ENCODE measurements at places on chromosomes 13 and 19.

DNA sequence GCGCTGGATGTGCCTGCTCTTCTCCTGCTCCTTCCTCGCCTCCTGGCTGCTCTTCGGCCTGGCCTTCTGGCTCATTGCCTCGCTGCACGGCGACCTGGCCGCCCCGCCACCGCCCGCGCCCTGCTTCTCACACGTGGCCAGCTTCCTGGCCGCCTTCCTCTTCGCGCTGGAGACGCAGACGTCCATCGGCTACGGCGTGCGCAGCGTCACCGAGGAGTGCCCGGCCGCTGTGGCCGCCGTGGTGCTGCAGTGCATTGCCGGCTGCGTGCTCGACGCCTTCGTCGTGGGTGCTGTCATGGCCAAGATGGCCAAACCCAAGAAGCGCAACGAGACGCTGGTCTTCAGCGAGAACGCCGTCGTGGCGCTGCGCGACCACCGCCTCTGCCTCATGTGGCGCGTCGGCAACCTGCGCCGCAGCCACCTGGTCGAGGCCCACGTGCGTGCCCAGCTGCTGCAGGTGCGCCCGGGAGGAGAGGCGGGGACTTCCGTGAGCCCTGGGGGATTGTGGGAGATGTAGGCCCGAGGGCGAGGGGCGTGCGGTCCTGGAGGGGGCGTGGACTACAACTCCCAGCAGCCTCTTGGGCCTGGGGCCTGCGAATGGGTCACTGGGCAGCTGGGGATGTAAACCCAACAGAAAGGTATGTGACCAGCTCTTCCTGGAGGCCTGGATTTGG lies 6.7 kb downstream of the KCNJ14 start:
- no peak for DNase-seq

DNA sequence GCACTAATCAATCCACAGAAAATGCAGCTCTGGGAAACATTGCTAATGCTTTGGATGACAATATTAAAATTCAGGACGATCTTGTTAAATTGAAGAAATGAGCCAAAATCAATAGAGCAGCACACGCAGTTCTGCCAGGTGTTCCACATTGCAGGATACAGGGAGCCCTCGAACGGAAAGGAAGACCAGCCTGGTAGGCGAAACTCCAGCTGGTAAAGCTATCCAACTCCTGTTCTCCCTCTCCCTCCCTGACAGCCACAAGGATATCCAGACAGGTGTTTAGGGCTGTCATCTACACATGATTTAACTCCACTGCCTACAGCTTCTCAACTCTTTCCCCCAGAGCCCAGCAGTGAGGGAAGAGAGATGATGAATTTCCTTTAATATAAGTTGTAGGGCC lies 67.7 kb downstream of the EPSTI1 start:
- DNase-seq: no peak

GRCh38 chr13:28037399-28037798 lies 48.9 kb upstream of the URAD start:
- DNase-seq: no peak

DNA sequence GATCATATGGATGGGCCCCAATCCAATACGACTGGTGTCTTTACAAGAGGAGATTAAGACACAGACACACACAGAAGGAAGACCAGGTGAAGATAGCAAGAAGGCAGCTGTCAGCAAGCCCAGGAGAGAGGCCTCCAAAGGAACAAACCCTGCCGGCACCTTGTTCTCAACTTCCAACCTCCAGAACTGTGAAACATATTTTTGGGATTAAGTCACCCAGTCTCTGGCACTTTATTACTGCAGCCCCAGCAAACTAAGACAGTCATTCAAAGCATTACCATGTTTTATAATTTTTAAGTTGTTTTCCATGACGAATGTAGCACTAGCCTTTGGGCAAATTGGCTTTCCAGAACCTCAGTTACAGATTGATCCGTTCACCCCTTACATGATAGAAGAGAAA lies 11.3 kb downstream of the STARD13 start:
- DNase-seq: no peak

DNA sequence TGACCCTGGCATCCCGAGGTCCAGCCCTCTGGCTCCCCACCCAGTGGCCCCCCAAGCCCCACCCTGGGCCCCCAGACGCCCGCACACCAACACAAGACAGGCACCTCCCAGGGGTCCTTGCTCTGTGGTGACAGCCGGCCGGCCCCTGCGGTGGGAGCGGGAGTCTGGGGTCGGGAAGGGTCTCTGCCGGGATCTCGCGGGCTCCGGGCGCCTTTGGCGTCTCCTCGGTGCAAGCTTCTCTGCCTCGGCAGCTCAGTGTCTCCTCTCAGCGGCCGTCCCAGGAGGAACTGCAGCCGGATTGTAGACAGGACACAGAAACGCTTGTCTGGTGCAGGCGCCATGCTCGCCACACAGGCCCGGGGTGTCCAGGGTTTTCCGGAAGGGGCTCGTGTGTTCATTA lies 43.7 kb downstream of the TMEM255B start:
- no peak for DNase-seq

GRCh38 chr13:75841905-75842304 lies 205.8 kb downstream of the LMO7 start:
- no peak for DNase-seq

GRCh38 chr19:13093407-13094105 lies 9.1 kb downstream of the LYL1 start:
- DNase-seq: peak; percentile 85

DNA sequence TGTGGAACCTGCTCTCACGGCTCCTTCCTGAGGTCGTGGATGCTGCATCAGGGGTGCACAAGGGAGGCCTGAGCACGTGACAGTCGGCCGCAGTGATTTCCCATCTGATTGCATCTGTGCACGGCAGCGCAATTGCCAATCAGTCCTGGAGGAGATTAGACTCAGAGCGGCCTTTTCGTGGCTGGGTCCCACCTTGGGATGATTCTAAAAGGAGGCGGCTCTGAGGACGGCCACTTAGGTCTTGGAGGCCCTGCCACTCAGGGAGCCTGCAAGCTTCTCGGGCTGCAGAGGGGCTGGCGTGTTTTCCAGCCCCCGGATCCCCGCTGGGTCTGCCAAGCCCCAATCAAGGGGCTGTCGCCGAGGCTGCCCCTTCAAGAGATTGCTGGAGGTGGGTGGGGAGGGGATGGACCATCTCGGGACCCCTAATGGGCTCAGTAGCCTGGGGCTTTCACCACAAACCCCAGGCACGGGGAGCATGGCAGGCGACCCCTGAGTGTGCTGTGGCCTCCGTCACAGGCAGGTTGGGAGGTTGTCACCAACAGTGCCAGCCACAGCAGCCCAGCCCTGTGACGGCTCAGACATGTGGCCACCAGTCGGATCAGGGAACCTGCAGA lies 51.6 kb downstream of the SOX1 start:
- no peak for DNase-seq

DNA sequence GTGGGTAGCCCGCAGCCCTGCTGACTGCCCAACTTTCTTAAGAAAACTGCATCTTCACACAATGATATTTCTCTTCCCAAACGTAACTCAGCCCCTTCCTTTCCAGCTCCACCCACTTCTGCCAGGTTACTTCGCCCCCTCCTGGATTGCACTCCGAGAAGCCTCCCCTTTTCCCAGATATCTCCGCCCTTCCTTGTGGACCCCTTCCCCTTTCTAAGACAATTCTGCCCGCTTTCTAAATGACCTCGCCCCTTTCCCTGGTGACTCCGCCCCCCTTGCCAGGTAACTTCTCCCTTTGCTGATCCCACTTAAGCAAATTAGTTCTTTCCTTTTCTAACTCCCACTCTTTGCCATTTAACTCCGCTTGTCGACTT lies 2.6 kb downstream of the VSIG10L start:
- DNase-seq: no peak

GRCh38 chr19:29806098-29806866 lies 5.5 kb upstream of the CCNE1 start:
- DNase-seq: no peak

- DNase-seq: no peak
Measured at GRCh38 chr19:17149393-17150135, 65.6 kb upstream of the USE1 start.

DNA sequence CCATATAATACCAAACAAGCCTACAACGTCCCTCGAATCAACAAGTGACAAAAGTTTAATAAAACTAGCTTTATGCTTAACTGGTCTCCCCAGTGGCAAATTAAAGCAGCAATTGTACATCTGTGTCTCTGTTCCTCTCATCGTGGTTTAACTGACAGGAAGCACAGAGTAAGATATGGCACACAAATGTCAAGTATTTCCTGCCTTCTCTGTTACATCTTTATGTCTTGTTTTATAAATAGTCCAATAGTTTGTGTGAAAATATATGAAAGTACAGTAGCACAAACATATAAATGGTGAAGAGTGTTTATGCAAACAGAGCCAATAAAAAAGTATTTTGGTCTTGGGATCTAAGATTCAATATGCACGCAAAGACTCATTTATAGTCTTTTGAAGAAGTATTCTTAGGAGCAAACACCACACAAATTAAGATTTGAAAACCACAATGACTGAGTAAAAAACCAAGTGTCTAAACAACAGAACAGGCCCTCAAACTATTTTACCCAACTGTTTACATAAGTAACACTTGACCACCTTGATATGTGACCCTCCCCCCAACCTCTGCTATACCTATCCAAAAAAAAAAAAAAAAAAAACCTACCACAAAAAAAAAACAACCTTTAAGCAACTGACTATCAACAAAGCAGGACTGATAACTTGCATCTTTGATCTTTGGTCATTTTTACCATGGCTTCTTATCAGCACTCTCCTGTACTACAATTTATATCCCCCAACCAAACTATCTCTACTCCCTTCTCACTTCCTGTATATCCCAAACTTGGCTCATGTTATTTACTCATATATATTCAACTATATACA lies 14.0 kb downstream of the ELF1 start:
- DNase-seq: peak; percentile 37

- DNase-seq: no peak
Measured at GRCh38 chr19:50020481-50020880, 4.7 kb downstream of the VRK3 start.

GRCh38 chr19:2252055-2252796 lies 3.1 kb downstream of the AMH start:
- no peak for DNase-seq

GRCh38 chr19:31421856-31422255 lies 72.6 kb upstream of the TSHZ3 start:
- no peak for DNase-seq

DNA sequence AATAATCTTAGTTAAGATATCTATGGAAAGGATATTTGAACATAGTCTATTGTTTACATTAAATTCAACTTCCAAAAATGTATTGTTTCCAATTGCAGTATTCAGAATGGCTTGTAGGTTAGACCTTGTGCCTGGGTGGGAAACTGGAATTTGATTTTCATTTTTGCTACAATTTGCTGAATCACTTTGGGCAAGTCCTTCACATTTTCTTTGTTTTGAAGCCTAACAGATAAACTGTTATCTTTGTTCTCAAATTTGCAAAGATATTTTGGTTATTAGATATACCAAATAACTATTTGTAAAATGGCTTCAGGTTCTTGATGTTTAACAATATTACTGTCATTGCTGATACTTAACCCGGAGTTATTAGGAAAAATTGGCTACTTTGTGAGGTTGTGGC lies 82.6 kb downstream of the WDFY2 start:
- DNase-seq: no peak

Measured in HL-60 (cell line).